ENCODE measurements at places on chromosomes 6 and 20. TPM values are rescaled to one million over a fixed set of nuclear protein-coding genes. Genes with fewer than 3 reads are reported as not detected.
A peak's percentile ranks its signal among the peaks of the same experiment; 100 is the strongest.

DNA sequence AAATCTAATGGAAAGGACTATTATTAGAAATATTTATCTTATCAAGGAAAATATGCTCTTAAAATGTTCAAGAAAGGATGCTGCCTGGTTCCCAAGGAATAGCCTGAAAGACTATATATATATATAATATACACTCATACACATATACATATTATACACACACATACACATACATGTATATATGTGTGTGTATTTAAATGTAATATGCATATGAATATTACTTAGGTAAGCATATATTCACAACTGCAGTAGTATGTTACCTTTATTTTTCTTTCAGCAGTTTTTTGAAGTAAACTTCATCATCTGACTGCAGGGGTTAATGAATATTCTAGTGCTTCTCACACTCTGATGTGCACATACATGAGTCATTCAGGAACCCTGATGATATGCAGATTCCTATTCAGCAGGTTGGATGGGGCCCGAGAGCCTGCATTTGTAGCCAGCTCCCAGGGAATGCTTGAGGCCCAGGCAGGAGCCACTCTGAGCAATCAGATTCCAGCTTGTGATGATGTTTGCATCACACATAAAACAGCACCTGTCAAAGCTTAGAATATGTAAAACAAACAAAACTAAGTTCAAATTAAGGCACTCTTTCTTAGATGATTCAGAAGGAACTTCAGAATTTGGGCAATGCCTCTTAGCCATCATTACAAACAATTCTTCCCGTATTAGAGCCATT, 16.1 kb downstream of the MYLK4 start:
- ATAC-seq = peak; percentile 76

DNA sequence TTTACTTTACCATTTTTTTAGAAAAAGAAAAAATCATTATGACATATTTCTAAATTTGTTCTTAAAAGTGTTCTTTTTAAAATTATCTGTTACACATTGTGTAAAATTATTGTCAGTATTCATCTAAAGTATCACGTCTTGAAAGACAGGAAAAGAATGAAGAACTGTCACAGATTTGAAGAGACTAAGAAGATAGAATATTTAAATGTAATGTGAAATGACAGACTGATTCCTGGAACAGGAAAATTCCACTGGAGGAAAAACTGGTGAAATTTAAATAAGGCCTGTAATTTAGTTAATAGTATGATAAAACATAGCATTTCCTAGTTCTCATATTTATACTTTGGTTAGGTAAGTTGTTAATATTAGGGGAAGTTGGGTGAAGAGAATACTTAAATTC, 52.8 kb upstream of the RUNX2 start:
- ATAC-seq = no peak

- ATAC-seq = peak; percentile 0
Observed at GRCh38 chr20:62952968-62953838, 694 bp downstream of the SLC17A9 start.

GRCh38 chr6:31797588-31797987, 2.0 kb upstream of the VARS1 start:
- ATAC-seq = no peak

The SRC gene
- 18.3 TPM for total RNA-seq

The GJA10 gene
- 0.92 TPM for total RNA-seq

DNA sequence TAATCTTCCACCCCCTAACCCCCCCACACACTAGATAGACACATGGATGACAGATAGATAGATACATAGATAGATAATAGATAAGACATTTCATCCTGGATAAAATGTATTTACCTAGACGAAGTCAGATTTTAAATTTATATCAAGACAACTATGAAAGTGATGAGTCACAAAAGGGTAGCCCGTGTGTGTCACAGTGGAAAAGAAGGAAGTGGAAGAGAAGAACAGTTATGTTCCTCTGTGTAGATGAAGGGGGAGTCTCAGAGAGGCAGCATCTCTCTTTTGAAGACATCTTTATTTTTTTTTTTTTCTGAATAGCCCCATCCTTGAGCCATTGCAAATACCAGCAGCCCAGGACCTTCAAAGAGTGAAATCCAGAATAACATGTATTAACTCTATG, 121.7 kb upstream of the VGLL2 start:
- no peak for ATAC-seq

The DEF6 gene
- 2.2 TPM for total RNA-seq

The PRICKLE4 gene
- total RNA-seq = 1.9 TPM

Measured in motor neuron (in vitro differentiated cells).